Naive thymus-derived CD8-positive, alpha-beta T cell (primary cell): ENCODE measurements at places on chromosomes 7 and 10. TPM values are rescaled to one million over a fixed set of nuclear protein-coding genes. Genes with fewer than 3 reads are reported as not detected.

DNA sequence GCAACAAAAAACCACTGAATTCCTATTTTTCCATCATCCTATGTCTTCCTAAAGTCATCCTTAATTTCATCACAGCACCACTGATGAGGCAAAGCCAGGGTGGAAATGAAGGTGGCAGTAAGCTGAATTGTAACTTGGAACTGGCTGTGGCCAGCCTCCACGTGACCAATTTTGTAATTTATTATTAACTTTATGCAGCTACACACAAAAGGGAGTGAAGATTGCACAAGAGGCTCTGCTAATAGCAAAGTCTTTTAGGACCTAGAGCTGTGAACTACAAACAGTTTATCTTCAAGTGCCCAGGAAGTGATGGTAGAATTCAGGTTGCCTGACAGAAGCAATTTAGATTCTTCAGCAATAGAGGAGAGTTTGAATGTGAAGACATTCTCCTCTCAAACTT, 176.4 kb downstream of the CCDC71L start:
- no peak overlapping the region for H3K27ac ChIP-seq
- H3K4me3 ChIP-seq, result no peak overlapping the region
- H3K36me3 ChIP-seq, result no peaks in the 10 kb centered on the region
- H3K4me1 ChIP-seq, result no peaks in the 10 kb centered on the region
- DNase-seq, result no peak

- DNase-seq, result no peak
- H3K4me1 ChIP-seq, result no peaks in the 10 kb centered on the region
- H3K36me3 ChIP-seq, result no peaks in the 10 kb centered on the region
- no peak overlapping the region for H3K4me3 ChIP-seq
- no peak overlapping the region for H3K27ac ChIP-seq
- peaks cover 3% of the 10 kb centered on the region for H3K27me3 ChIP-seq
These were observed 329.5 kb upstream of the MEOX2 start for GRCh38 chr7:16015981-16016380.

- H3K27me3 ChIP-seq, result no peaks in the 10 kb centered on the region
- no peak for DNase-seq
- H3K27ac ChIP-seq, result peak overlapping the region; percentile 81
- H3K36me3 ChIP-seq, result peaks cover 10% of the 10 kb centered on the region
- H3K4me3 ChIP-seq, result no peak overlapping the region
These were observed 37.1 kb downstream of the ELMO1 start for GRCh38 chr7:37411444-37412034.

- peaks cover 17% of the 10 kb centered on the region for H3K27me3 ChIP-seq
- H3K27ac ChIP-seq, result peak overlapping the region; percentile 68
- DNase-seq, result no peak
- H3K4me3 ChIP-seq, result no peak overlapping the region
- H3K4me1 ChIP-seq, result peaks cover 9% of the 10 kb centered on the region
These were observed 98.5 kb downstream of the WDR37 start for GRCh38 chr10:1154531-1155295.

GRCh38 chr7:83267141-83267631, 104.5 kb upstream of the PCLO start:
- H3K4me1 ChIP-seq, result no peaks in the 10 kb centered on the region
- DNase-seq, result no peak
- no peak overlapping the region for H3K4me3 ChIP-seq
- no peaks in the 10 kb centered on the region for H3K27me3 ChIP-seq
- no peaks in the 10 kb centered on the region for H3K36me3 ChIP-seq
- no peak overlapping the region for H3K27ac ChIP-seq

GRCh38 chr10:61669161-61669725, 6.5 kb downstream of the CABCOCO1 start:
- DNase-seq, result no peak
- H3K27me3 ChIP-seq, result peaks cover 10% of the 10 kb centered on the region
- no peaks in the 10 kb centered on the region for H3K36me3 ChIP-seq
- no peaks in the 10 kb centered on the region for H3K4me1 ChIP-seq
- H3K27ac ChIP-seq, result no peak overlapping the region

- DNase-seq, result no peak
- no peaks in the 10 kb centered on the region for H3K27me3 ChIP-seq
- H3K27ac ChIP-seq, result no peak overlapping the region
- H3K36me3 ChIP-seq, result no peaks in the 10 kb centered on the region
- H3K4me3 ChIP-seq, result no peak overlapping the region
These were observed 23.6 kb upstream of the CD36 start for GRCh38 chr7:80614851-80615271.

DNA sequence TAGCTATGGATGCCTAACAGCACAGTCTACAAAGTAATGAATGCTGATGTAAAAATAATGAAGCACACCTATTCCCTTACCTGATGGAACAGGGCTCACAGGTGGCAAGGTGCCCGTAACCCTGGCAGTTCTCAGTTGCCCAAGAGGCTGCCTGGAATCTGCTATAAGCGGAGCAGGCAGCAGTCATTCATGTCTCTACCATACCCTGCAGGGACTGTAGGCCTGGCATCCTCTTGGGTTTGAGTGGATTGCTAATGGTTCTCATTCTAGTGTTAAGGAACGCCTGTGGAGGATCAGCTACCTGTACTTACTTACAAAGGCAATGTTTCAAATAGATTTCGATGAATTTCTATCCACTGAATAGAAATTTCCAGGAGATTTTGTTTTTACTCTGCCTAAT, 38.4 kb downstream of the BAIAP2L1 start:
- H3K4me1 ChIP-seq, result no peaks in the 10 kb centered on the region
- no peak overlapping the region for H3K27ac ChIP-seq
- no peak overlapping the region for H3K4me3 ChIP-seq
- no peaks in the 10 kb centered on the region for H3K27me3 ChIP-seq
- H3K36me3 ChIP-seq, result no peaks in the 10 kb centered on the region

DNA sequence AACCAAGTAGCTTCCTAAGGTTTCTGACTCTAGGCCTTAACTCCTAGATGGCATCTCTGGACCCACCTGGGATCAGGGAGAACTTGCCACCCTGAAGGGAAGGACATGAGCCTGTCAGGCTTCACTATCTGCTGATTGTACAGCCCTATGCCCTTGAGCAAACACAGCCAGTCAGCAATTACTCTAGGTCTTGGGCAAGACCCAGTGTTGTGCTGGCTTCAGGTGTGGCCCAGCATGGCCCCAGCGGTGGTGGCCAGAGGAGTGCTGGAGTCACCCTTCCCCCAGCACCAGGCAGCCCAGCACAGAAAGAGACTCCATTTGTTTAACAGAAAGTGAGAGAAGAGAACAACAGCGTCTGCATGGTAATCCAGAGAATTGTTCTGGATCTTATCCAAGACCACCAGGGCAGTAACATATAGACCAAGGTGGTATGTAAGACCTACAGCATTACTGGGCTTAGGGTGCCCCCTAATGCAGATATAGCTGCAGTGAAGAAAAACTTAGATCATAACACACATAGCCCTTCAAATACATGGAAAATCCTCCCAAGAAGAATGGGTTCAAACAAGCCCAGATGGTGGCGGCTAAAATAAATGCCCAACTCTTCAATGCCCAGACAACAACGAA, 207.7 kb downstream of the MAGI2 start:
- H3K27me3 ChIP-seq, result no peaks in the 10 kb centered on the region
- no peak overlapping the region for H3K4me3 ChIP-seq
- H3K4me1 ChIP-seq, result peaks cover 1% of the 10 kb centered on the region
- no peak overlapping the region for H3K27ac ChIP-seq
- no peaks in the 10 kb centered on the region for H3K36me3 ChIP-seq
- no peak for DNase-seq

The TDRD1 gene
- 0.18 TPM for total RNA-seq

The AKR1C8 gene
- 1.3 TPM for total RNA-seq

The ANKRD61 gene
- not detected for total RNA-seq
